NCI-H524 treated with DMSO at 0.1 percent for 48 hours (cell line): ENCODE measurements at places on chromosomes 16 and 17.

DNA sequence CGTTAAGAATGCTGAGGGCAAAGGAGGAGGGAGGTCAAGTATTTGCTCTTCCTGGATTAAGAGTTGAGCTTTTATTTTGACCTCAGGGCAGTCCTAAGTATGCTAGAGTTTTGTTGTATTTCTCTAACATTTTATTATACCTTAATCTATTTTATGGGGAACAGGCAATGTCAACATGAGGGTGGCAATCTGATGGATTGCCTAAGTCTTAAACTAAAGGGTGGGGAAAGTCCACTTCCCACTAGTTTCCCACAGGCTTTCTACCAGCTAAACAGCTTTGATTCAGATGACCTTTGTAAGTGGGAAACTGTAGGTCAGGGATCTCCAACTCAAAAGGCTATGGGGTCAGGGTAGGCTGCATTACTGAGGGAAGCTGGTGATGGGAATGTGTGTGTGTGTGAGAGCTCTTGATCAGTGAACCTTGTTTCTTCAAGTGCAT lies 24.9 kb downstream of the HSD17B2 start:
- no peak for DNase-seq

GRCh38 chr17:40545660-40546059 lies 19.6 kb downstream of the CCR7 start:
- DNase-seq, result no peak

GRCh38 chr16:4056161-4057105 lies 59.8 kb downstream of the ADCY9 start:
- no peak for DNase-seq

DNA sequence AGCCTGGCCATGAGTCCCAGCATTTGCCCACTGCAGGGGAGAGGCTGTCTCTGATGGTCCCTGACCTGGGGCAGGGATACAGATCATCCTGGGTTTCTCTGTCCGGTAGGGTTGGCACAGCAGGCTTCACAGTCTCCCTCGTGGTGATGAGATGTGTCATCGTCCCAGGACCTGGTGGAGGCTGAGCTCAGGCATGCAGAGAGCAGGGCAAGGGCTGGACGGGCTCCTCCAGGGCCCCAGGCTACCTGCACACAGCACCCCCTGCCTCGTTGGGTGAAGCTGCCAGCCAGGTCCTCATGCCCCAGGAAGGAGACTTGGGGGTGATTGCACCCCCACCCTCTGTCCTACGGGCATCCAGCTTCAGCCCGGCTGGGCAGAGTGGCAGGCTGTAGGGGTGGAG lies 155.8 kb upstream of the GSE1 start:
- no peak for DNase-seq

GRCh38 chr16:55499281-55499680 lies 9.6 kb upstream of the LPCAT2 start:
- no peak for DNase-seq

DNA sequence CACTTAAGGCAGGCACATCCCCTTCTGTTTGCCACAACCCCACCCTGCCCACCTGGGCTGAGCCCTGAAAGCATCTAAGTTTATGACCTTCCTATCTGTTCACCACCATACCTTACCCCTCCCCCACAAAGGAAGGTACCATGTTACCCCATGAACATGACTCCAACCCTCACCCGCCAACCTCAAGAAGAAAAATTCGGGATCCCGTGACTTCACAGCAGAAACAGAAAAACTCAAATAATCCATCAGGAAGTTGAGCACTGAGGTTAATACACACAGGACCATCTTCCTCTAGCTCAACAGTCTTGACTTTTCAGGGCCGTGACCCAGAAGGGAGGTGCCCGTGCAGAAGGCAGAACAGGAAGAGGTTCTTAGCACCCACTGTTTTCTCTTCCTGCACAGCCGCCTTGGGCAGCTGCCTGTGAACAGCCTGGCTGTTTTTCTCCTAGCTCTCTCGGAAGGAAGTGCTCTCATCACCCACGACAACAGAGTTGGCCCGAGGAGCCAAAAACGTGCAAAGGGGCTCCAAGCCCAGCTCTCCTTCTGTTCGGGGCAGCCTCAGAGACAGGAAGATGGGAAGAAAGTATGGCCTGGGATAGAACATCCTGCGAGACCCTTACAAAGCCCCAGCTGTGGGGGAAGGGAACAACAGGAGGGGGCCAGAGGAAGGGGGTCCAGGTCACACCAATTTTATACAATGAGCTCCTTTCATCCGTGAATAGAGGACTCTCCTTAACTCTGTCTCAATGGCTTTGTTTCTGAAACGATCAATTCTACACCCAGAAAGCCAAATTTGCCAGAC lies 101.1 kb downstream of the XYLT1 start:
- DNase-seq, result no peak

- DNase-seq, result no peak
Observed at GRCh38 chr17:47810200-47810821, 11.3 kb downstream of the OSBPL7 start.

DNA sequence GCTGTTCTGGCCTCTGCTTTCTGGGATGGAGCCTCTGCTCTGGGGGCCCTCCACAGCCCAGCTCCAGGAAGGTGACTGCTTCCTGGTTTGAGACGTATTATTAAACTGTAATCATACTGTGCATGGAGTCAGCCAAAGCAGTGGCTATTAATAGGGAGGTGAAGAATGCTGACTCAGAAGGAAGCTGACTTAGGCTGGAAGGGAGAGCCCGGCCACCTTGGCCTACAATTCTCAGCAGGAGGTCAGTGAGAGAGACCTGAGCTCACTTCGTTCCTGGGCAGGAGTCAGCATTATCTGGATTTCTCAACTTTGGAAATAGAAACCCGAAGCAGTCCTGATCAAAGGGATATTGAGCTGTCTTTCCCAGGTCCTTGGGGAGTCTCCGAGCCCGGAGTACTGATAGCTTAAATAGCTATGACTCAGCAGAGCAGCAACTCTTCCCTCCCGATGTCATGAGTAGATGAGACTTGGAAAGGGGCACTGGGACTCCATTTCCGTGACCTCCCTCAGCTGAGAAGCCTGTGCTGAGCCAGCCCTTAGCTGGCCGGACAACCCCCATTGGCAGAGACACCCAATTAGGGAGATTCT lies 91.8 kb downstream of the YPEL2 start:
- no peak for DNase-seq

DNA sequence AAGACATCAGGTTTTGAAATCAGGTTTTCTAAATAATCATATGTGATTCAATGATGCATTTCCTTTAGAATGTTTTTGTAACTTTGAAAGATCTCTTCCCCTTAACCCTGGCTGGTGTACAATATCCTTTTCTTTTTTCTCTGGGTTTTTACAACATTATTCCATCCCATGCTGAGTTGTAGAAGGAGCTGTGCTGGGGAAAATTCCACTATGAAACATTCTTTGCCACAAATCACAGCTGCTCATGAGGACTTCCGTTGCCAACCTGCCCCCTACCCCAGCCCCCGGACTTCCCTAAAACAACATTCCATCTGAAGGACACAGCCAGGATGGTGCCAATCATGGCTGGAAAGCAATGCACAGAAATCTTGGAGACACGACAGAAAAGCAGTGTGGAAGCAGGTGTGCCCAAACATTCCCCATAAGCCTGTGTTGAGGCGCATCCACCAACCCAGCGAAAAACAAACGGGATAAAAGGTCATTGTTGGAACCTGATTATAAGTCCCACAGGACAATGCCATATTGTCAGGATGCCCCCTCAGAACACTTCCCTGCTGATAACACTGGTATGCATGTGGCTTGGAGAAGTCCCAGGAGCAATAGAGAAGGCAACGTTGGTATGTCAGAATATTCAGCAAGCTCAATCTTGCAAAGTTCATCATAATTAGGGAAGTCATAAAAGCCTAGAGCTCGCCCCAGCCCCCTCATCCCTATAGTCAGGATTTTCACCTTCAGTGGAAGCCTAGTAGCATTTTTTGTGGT lies 475.0 kb downstream of the HS3ST3B1 start:
- no peak for DNase-seq

DNA sequence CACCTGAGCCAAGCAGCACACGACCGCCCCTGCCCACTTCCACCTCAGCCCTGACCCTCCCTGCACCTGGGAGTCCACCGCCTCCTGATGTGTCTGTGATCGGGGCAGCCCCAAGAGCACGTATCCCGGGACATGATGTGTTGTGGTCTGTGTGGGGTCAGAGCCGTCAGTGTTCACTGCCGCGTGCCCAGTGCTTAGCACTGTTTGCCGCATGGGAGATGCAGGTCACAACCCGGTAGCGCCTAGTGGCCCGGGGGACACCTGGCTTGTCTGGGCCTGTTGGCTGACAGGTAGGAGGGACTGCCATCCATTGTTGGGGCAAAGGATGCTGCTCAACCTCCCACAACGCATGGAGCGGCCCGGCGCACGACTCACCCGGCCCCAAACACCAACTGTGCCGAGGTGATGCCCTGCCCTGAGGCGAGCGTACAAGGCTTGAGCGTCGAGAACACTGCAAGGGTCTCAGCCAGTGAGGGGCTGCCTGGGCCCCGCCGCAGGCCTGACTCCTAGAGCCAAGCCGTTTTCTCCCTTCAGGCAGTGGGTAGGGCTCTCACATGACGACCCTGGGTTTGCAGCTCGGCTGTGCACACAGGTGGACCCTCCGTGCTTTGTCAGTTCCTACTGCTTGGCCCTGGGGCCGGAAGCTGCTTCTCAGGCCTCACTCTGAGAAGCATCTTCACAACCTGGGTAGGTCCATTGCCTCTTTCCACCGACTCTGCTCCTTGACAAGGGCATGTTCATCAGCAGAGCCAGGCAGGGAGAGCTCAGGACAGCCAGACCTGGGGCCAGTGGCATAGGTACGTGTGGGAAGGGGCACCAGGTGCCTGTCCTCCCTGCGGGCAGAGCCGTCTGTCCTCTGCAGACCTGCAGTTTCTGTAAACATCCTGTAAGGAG lies 5.9 kb upstream of the C16orf95 start:
- DNase-seq, result no peak

GRCh38 chr16:90018297-90018651 lies 982 bp downstream of the DBNDD1 start:
- no peak for DNase-seq

DNA sequence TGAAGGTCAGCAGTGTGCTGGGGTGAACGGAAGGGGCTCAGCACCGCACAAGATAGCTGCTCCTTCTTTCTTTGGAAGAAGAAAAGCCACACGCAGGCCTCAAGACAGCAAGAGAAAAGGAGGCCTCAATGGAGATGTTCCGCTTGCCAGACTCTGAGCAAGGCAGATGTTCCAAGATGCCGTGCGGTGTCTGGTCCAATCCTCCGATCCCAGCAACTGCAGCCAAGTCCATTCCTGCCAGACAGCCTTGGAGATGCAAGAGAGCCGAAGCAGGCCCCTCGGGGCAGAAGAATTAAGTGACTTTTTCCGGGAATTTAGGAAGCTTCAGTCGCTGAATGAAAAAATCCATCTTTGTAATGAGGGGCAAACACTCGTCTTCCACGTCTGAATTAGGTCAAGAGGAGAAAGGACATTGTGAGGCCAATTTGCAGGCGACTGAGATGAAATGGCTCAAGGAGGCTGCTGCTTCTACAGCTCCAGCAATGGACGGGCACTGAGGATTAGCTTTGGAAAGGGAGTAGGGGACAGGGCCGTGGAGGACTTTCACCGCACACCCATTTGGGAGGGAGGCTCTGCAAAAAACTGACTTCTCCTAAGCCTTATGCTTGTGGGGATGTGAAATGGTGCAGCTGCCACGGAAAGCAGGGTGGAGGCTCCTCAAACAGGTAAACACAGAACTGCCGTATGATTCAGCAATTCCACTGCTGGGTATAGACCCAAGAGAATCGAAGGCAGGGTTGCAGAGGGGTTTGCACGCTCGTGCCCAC lies 44.7 kb downstream of the RPH3AL start:
- DNase-seq, result no peak

- no peak for DNase-seq
Observed at GRCh38 chr17:45395569-45396415, 36.9 kb downstream of the ARHGAP27 start.

DNA sequence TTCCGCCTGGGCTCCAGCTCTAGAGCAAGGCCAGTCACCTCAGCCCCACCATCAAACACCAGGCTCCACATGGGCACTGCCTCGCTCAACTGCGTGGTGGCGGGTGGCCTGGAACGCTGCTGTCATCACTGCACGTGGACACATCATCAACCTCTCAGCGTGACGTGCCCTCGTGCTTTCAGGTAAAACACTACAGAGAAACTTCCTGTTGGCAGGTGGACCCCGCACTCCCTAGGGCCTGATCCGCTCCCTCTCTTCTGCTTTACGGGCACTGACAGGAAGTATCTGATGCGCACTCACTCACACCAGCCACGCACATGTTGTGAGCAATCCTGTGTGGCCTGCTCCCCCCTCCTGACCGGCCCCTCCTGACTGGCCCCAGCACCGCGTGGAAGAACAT lies 87.4 kb downstream of the ANKRD11 start:
- DNase-seq, result no peak

- no peak for DNase-seq
Observed at GRCh38 chr17:57269598-57270255, 13.4 kb downstream of the MSI2 start.

DNA sequence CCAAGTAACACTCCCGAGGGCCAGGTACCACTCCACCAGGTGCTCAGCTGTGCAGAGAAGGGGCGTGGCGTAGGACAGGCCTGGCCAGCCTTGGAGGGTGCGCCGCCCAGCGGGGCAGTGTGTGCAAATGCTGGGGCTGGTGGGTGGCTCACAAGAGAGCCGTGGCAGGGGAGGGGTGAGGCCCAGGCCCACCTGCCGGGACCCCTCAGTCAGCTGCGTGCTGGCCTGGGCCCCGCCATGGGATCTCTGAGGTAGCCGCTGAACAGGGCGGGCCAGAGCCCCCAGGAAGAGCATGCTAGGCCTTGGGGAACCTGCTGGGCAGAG lies 8.8 kb downstream of the TPSG1 start:
- DNase-seq, result no peak

DNA sequence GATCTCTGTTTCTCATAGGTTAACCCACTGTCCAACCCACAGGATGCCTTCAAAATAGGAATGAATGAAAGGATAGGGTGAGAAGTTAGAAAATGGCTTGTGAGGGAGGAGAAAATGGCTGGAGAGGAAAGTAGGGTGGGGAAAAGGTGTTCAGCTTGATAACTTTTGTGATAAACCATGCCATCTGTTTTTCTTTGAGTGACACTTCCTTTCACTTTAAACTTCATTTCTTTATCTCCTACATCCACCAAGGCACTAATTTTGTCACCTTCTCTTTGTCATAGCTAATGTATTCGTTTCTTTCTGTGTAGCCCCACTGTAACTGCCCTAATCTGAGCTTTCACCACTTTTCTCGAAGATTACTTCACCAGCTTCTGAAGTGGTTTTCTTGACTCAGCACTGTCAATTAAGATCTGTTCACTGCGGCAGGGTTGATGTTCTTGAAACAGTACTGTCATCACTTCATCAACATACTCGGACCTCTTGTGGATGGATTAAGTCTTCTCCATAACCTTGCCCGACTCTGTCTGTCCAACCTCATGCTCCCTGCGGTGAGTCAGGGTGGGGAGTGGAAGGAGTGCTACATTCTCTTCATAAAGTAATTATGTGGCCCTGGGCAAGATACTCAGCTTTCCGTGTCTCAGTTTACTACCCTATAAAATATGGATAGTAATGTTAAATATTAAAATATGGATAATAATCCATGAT lies 5.5 kb upstream of the KRT10 start:
- DNase-seq, result no peak

GRCh38 chr16:58487566-58488351 lies 12.2 kb upstream of the NDRG4 start:
- DNase-seq, result no peak

- no peak for DNase-seq
Observed at GRCh38 chr16:13718748-13719147, 201.2 kb upstream of the ERCC4 start.
